ENCODE measurements at places on chromosomes 4 and X.

DNA sequence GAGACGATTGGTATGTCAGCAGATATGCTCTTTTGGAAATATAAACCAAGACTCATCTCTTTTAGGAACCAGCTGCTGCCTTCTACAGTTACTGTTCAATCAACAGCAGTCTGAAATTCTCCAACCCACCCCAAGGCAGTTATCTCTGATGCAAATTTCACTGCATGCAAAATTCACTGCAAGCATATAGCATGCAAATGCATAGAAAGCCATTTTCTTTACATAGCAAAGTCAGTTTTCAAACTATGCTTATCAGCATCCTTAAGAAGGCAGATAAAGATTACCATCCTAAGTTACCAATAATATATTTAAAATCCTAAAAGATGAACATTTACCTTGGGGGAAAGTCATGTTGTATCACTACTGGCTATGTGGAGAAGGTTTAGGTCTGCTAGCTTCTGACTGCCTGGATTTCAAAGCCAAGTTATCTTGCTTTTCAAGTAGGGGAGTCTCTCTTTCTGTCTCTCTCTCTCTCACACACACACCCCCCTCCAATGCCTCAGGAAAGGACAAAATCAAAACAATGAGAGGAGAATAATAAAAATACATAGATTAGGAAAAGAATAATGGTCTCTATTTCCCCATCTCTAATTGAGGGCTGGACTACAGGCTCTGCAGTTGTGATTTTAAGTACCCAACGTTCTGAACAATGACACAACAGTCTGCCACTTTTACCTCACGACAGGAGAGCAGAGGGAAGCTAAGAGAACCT is 1.5 kb downstream of the NMU start:
- no peak overlapping the region for H3K27ac ChIP-seq
- H3K4me1 ChIP-seq, result peaks cover 39% of the 10 kb centered on the region
- no peaks in the 10 kb centered on the region for H3K36me3 ChIP-seq
- peak overlapping the region; percentile 88 for H3K4me3 ChIP-seq
- no peak for DNase-seq

DNA sequence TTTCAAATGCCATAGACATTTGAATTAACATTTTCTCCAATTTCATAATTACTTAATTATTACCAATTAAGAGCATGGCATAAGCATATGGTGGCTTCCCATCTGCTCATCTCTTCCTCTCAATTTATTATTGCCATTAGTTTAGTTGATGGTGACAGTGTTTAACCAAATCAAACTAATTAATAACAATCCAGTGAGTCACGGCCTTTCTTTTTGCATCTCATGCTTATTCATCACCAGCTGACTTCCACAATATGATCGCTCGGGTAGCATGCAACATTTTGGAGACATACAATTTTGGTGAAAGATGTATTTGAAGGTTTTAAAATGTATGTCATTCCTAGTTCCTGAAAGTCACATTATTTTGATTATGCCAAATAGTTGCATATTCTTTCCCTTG is 172.8 kb upstream of the TACR3 start:
- H3K27ac ChIP-seq, result no peak overlapping the region
- no peaks in the 10 kb centered on the region for H3K36me3 ChIP-seq
- H3K4me3 ChIP-seq, result no peak overlapping the region

DNA sequence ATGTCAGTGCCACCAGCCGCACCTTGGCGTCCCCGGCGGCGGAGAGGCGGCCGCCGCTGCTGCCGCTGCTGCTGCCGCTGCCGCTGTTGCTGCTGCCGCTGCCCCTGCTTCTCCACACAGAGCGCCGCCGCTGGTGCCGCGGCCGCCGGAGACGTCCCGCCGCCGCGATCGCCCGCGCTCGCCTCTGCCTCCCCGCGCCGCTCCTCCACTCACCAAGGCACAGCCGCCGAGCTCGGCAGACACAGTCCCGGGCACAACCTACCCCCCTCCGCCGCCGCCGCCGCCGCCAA is at the start of gene PPP3CA:
Gene PPP3CA, minus strand, starts transcription at position 260 of the 290 bp plus-strand sequence.
- H3K4me3 ChIP-seq, result peak within 1 kb of the TSS; percentile 69
- peaks cover 17% of the 10 kb centered on the region for H3K4me1 ChIP-seq
- peaks cover 20% of the 10 kb centered on the region for H3K27me3 ChIP-seq
- peak within 1 kb of the TSS; percentile 86 for H3K27ac ChIP-seq
- no peak for DNase-seq

- H3K4me1 ChIP-seq, result no peaks in the 10 kb centered on the region
- H3K27me3 ChIP-seq, result no peaks in the 10 kb centered on the region
- H3K4me3 ChIP-seq, result no peak overlapping the region
- H3K27ac ChIP-seq, result no peak overlapping the region
These were observed 118.6 kb downstream of the REPS2 start for GRCh38 chrX:17065100-17065499.

- H3K27ac ChIP-seq, result no peak overlapping the region
- no peaks in the 10 kb centered on the region for H3K27me3 ChIP-seq
- H3K36me3 ChIP-seq, result no peaks in the 10 kb centered on the region
- H3K4me1 ChIP-seq, result no peaks in the 10 kb centered on the region
These were observed 101.3 kb downstream of the TBL1X start for GRCh38 chrX:9566150-9566621.

Data from neural progenitor cell (in vitro differentiated cells).